ENCODE measurements at places on chromosomes 6 and 20.
A peak's percentile ranks its signal among the peaks of the same experiment; 100 is the strongest.

DNA sequence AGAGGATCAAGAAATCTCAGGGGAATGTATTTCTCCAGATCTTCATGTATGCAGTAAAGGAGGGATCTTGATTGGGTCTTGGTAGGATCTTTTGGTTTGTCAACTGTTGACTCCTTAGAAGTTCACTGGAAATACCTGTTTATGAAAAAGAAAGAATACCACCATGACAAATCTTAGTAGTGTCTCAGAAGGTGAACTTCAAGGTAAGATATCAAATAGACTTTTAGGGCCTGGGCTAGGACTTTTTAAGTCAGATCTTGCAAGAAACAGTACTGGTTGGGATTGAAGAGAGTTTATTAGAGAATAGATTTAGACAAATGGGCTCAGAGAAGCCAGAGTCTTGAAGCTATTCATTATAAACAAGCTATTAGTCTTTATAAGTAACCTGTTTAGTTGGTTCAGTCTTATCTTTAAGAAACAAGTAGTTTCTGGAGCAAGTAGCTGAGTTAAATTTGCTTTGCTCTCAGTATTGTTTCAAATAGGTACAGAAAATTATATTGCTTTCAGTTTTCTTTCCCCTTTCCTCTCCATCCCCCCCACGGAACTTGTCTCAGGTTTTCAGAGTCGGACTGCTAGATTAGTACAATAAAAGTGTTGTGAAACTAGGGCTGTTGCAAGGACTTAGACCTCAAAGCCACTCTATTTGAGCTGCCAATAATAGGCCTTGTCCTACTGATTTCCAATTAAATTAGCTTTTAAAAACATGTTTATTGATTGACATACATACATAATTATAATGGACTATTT is 529.1 kb upstream of the CITED2 start:
- no peak for DNase-seq

DNA sequence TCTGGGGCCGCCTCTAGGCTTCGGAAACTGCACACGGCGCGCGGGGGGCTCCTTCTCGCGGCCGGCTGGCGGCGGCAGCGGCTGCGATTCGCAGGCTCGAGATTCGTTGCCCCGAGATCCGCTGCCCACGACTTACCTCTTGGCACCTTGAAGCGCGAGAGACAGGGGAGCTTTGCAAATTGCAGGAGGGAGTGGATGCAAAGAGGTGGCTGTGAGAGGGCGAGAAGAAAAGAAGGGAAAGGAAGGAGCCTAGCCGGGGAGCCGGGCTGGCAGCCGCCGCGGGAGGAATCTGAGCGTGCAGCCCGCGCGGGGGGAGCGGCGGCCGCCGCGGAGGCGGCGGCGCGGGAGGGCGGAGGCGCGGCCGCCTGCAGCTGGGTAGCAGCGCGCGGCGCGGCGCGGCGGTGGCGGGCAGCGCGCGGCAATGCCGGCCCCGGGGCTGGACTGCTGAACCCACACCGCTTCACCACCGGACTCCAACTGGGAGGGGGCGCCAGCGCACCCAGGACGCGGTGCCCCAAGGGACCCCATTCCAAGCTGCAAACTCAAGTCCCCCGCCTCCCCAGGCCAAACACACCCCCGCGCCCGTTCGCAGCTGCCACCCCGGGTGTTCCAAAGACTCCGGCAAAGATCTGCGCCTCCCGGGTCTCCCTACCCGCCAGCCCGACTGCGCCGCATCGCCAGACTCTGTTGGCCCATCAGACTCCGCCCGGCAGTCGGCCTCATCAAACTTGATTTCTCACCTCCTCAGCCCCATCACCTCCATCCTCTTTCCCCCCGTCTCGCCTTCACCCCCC is 44.2 kb upstream of the SUPT3H start:
- peak; percentile 77 for DNase-seq

DNA sequence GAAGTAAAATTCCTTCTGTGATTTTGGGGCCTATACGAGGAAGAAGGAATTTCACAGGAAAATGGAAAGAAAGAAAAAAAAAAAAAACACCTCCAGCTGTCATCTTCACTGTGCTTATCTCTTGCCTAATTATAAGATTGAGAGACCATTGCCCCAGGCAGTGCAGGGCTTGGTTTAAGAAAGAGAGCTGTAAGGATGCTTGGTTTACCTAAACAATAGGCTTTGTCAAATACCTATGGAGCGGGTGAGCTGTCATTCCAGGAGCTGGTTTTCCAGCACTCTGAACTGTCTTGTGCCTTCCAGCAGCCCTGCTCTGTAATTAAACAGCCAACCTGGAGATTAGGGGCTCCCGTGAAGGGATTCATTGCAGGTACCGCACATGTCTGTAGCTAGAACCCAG is 137.8 kb downstream of the EDN3 start:
- DNase-seq: no peak

GRCh38 chr6:144500892-144501291 is 215.8 kb downstream of the UTRN start:
- no peak for DNase-seq

DNA sequence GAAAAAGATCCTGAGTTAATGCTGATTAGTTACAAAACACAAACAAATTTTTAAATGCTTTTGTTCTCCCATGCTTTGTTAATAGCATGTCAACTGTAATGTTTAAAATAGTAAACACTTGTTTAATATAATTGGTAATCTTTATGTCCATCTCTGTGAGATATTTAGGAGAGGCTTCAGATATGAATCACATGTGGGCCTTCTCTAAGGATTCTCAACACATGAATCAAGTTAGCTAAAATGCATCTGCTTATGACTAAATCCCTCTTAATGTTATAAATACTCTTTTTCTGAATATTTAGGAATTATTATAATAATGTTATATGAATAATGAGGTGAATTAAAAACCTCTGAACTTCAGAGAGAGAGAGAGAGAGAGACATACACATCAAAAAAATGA is 345.9 kb upstream of the MANEA start:
- DNase-seq: no peak

DNA sequence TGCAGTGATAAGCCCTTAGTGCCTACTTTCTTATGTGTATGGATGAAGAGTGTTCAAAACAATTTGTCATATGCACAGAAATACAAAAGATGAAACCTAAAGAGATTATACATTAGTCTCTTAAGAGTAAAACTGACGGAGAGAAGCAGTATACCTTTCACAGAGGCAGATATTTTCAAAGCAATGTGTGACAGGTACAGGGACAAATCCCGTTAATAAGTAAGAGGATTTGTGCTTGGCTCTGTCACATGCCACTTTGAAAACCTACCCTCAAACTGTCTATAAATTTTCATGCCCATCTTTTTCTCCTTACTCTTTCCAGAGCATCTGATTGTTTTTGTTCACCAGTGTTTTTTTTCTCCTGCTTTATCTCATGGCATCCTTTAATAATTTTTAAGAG is 741.3 kb upstream of the MMS22L start:
- DNase-seq: no peak

GRCh38 chr6:48490658-48491057 is 379.7 kb upstream of the PTCHD4 start:
- no peak for DNase-seq

DNA sequence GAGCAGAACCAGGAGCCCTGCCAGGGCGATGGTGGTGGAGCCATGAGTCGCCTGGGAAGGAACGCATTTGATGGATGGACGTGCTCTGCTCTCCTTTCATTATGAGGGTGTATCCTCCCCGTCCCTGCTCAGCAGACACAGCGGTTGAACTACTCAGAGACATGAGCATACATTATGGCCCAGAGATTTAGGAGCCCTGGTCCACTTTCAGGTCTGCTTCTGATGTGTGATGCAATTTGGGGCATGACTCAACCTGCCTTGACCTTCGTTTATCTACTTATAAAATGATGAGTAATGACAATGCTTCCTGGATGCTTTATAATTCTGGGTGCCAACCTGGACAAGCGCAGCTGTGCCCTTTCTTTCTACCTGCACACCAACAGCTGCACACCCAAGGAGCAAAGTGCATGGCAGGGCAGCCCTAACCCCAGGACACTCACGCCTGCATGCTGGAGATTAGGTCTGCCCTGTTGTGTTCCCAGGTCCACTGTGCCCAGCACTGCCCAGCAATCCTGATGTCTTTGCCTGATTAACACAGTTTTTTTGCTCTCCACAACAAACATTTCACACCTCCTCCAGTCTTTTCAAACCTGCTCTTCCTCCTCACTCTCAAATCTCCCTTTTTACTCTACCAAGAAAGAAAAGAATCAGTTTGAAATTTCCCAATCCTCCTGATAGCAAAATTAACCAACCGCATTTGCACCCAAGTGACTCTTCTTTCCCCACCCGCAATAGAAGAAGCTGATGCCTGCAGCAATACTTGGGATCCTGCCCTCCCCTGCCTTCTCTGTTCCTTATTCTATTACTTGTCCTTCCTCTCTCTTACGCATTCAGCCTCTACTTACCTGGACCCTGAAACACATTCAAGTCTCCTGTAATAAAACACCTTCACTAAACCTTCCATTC is 81.2 kb downstream of the EZR start:
- no peak for DNase-seq

DNA sequence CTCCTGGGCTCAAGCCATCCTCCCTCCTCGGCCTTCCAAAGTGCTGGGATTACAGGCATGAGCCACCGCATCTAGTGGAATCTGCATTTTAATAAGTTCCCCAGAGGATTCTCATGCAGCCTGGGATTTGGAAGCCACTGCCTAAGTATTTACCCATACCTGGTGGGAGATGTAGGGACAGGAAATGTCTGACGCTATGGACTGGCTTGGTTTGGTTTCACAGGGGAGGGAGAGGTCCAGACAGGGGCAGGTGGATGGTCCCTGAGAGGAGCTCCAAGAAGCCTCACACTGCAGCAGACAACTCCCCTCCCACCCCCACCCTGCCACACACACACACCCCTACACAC is 4.4 kb downstream of the VSTM2L start:
- DNase-seq: no peak

GRCh38 chr6:24504649-24505586 is 10.1 kb downstream of the ALDH5A1 start:
- DNase-seq: no peak

DNA sequence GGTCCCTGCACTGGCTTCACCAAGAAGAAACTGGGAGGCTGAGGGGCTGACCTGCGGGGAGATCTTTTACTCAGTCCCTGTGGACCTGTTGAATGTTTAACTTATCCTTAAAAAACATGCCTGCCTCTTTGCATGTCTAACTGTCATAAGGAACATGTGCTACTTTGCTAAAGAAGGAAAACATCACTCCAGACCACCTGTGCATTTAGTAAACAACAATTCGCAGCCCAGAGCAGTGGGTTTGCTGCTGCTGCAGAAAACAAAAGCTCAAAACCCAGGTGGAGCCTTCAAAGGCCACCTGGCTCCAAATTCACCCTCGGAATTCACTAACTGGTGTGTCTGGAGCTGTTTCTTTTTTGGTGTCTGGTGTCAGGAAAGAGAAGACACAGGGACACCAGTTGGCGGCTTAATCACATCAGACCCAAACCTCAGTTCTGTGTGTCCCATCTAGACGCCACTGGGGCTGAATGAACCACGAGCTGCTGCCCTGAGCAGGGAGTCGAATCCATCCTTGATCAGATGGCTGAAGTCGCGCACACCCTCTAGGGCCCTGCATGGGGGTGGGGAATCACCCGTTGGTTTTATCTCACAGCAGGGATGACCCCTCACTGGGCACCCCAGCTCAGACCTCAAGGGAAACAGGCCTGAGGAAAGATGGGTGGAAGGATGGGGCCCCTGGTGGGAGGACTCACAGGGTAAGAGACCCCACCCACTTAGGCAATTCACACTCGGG is 344.3 kb downstream of the PREX1 start:
- DNase-seq: no peak

DNA sequence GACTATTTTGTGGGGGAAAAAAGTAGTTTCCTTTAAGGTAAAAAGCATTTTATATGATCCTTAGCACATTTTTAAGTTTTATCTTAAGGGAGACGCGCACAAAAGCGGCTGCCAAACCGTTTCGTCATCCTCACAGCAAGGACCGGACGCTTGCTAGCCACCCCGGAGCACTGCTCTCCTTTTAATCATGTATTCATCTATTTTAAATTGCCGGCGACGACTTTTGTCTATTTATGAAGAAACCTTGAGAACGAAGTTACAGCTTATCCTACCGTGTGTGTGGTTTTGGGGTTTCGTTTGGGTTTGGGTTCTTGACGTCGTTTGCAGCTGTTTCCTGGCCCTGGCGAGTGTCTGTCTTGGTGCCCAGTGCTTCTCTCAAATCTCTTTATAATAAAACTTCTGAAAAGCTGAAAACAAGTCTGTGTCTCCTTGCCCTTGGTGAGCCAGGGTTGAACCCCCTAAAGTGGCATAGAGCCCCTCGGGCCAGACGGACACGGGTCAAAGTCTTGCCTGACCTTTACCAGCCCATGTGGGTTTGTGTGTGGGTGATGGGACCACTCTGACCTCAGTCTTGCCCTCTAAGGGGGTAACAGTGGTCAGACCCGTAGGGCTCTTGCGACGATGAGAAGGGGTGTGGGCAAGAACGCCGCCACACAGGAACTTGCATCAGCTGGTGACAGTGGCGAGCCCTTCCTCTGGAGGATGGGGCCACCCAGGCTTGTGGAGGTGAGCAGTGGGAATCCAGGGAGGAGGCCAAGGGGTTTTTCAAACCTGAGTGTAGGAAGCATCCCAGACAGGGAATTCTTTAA is 117.6 kb downstream of the JPH2 start:
- no peak for DNase-seq

DNA sequence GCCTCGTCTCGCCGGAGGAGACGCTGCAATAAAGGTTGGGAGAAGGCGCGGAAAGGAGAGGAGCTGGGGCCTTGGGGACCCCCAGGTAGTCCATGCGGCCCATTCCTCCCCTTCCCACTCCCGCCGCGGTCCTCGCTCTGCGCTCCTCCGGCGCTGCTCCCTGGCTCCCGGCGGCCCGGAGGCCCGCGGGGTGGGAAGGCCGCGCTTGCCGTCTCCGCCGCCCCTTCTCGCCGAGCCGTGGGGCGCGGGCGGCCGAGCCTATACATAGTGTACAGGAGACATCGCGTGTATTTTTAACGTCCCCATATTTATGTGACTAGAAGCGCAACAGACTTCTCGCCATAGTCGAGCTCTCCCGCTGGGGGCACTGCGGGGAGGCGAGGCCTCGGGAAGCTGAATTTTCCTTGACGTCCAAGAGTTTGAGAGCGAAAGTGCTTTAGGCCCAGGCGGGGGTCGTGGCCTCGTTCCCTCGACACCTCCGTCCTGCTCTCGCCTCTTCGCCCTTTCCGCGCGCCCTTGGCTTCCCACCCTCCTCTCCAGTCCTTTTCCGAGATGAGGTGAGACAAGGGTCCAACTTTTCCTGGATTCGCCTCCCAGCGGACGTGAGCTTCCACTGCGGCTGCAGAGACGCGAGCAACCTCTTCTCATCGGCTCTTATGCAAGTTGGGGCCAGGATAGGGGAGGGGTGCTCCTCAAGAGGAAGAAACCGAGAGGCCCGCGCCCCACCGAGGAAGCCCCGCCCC is 29.0 kb downstream of the SLC12A5 start:
- peak; percentile 66 for DNase-seq

- no peak for DNase-seq
Measured at GRCh38 chr20:49769048-49769581, 43.5 kb upstream of the SLC9A8 start.

DNA sequence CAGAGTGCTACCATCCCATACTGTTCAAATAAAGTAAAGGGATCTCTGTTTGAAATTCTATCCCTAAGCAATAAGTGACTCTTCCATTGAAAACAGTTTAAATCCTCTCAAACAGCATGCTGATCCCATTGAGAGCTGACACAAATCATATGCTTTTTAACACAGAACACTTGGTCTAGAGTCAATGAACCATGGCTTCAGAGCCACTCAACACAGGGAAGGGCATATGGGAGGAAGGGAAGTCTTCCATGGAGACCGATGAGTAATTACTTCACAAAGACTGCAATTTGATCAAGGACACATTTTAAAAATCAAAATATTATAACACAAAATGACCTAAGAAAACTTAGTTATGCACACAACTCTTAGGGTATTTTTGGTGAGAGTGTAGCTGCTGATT is 1073.0 kb upstream of the MAP3K7 start:
- no peak for DNase-seq
